ENCODE measurements at places on chromosomes 3 and 15.

DNA sequence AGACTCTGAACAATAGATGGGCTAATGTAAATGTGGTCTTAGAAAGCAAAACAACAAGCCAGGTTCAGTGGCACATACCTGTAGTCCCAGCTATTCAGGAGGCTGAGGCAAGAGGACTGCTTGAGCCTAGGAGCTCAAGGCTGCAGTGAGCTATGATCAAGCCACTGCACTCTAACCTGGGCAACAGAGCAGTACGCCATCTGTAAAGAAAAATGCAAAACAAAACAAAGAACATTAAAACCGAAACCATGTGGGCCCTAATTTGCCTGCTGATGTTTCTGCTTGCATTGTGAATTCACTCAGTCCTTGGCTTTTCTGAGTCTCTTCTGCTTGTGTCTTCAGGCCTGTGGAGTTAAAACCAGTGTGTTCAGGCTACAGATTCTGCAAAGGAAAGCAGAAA is 56.7 kb downstream of the CCNL1 start:
- no peak for DNase-seq

- DNase-seq = no peak
These were observed 88.8 kb upstream of the SLC24A5 start for GRCh38 chr15:48031973-48032372.

DNA sequence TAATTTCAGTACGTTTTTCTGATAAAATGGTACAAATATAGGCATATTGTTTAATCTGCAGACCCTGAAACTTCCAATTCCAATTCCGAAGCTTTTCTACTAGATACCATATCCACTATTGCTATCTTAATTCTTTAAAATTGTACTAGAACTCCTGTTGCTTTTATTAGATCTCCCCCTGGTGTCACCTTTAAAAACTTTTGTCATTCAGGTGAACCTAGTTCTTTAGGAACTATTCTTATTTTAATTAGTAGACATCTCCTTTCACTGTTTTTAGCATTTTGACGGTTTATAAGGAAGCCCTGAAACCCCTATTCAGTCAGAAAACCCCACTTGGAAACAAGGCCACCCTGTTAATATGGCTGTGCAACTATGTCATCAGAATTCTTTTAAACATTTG is 22.3 kb downstream of the C2CD4B start:
- no peak for DNase-seq

GRCh38 chr3:133691273-133692107 is 29.7 kb upstream of the TOPBP1 start:
- no peak for DNase-seq

- DNase-seq = no peak
These were observed 63.8 kb upstream of the SNRPA1 start for GRCh38 chr15:101358895-101359294.

DNA sequence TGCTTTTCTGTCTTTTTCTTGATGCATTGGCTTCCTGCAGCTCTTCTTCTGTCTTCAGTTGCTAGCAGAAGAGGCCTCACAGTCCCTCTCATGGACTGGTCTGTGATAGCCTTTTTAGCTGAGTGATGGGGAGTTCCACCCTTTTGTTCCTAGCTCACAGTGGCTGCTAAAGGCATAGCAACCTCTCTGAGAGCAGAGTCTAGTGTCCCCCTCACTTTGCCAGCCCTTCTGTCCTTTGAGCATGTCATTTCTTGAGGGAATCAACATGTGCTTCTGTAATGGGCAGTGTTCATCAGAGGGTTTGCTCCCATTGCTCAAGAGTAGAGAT is 44.4 kb downstream of the GAP43 start:
- no peak for DNase-seq

DNA sequence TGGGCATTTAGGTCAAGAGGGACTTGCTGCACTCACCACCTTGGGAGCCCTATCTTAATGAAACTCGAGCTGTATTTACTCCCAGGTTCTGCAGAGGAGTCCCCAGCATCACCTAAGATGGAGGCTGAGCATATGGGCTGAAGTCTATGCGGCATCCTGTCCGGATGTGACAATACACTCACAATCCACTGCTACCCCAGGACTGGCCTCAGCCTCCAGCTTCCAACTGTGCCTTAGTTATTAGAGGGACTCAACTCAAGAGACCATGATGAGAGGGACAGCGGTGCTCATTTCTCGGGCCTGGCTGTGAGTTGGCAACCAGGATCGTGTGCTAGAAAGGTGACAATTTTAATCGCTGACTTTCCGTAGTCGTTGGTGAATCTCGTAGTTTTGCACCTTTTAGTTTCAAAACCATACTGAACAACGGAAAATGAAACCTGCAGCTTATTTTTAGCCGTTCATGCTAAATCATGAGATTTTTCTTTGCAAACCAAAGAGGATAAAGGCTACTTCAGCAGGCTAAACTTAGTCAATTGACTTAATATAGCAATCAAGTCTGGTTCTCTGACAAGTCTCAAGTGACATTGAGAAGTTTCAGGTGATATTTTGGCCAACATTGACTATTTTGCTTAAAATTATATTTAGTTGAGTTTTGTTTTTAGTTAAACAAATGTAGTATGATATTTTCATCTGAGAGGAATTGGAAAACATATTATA is 11.1 kb downstream of the ZBTB38 start:
- DNase-seq = no peak

GRCh38 chr3:193051314-193051713 is 133.7 kb upstream of the MB21D2 start:
- no peak for DNase-seq

DNA sequence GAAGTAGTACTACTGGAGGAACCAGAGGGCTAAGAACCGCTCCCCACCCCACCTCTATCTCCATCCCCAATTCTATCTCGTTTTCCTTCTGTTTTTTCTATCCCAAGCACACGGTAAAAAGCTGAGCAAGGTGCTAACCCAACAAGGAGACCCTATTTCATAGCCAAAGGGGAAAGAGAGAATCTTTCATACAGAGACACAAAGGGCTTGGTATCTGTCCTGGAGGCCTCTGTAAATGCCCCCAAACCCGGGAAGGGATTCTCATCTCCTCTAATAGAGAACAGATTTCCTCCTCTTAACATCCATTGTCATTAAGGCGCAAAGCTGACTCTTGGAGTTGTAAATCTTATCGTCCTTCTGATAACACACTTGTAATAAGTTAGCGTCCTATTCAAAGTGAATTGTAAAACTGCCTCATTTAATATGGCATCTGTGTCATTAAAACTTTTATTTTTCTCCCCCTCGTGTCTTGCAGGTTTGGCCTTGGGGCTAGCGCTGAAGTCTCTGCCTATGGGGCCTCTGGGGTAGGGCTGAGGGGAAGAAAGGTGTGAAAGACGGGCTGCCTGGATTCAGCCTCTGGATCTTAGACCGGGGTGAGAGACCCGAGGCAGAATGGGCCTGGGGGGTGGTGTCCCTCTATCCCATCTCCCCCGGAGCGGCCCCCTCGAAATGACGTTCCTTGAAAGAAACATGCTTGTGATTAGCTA is 12.1 kb downstream of the NR2F2 start:
- no peak for DNase-seq

- DNase-seq = no peak
These were observed 1.8 kb downstream of the CAMKV start for GRCh38 chr3:49867871-49868321.

- no peak for DNase-seq
These were observed 130.4 kb downstream of the FRMD5 start for GRCh38 chr15:44064706-44065105.

DNA sequence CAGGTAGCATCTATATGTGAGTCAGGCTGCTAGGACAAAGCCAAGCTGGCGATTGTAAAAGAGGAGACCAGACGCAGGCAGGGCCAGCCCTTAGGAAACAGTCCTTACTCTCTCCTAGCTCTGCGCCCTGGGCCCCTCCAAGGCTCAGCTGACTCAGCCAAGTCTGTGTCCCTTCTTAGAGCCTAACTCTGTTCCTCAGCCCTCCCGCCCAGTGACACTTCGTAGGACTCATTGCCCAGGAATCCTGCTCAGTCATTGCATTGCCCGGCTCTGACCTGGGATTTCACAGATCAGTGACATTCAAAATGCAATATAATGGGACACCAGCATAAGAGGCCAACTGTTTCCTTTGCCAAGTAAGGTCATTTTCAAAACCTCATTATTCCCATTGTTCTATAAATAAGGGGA is 244.2 kb downstream of the TLE3 start:
- DNase-seq = no peak

DNA sequence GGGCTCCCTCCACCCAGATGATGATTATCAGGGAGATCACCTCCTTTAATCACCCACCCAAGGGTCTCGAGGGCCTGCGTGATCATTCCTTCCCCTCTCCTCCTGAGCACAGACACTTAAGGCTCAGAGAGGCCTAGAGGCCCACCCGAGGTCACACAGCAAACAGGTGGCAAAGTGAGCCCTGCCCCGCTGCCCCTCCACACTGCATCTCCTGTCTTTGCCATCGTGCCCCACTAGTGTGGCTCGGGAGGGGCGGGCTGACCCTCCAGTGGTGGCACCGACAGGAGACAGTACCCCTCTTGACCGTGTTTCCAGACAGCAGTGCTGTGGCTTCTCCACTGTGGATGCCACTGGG is 4.9 kb upstream of the PLXND1 start:
- no peak for DNase-seq

- DNase-seq = no peak
These were observed 26.2 kb upstream of the LRRC3B start for GRCh38 chr3:26596335-26596734.

DNA sequence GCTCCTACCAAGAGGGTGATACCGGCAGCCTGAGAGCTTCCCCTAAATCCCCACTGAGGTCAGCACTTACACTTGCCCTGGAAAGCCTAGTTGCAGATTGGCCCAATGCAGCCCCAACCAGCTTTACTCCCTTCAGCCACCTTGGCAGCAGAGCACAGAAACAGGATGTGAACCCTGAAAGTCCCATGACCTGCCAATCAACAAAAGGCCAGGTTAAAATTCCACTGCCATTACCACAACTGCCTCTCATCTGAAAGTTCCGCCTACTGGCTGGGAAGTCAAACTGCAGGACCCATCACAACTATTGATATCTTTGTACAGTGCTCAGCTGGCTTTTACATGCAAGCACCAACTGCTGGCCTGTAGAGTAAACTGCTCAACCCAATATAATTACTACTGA is 156.2 kb downstream of the ZMAT3 start:
- DNase-seq = no peak

- DNase-seq = peak; percentile 21
These were observed 1.1 kb downstream of the SSR3 start for GRCh38 chr3:156553705-156554356.

GRCh38 chr3:120839120-120839519 is 68.9 kb upstream of the STXBP5L start:
- DNase-seq = no peak

DNA sequence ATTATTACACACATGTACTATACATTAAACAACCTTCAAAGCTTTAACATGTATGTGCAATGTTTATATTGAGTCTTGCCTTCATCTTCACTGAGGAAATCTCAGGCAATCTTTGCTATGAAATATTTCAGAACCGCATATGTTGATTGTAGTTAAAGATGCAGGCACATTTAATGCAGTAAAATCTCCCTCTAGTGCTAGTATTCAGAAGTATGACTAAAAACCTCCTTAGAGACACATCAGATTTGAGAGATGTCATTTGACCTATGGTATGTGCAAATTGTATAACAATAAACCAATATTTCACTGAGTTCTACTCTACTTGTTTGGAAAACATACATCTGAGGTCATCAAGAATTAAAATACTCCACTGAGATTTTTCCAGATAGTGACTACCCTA is 123.8 kb upstream of the C15orf61 start:
- DNase-seq = no peak

GRCh38 chr3:11034309-11034985 is 41.9 kb downstream of the SLC6A1 start:
- no peak for DNase-seq

- DNase-seq = no peak
These were observed 110.6 kb upstream of the TSPAN3 start for GRCh38 chr15:77181305-77182074.

GRCh38 chr3:67362686-67363085 is 291.7 kb downstream of the SUCLG2 start:
- no peak for DNase-seq

DNA sequence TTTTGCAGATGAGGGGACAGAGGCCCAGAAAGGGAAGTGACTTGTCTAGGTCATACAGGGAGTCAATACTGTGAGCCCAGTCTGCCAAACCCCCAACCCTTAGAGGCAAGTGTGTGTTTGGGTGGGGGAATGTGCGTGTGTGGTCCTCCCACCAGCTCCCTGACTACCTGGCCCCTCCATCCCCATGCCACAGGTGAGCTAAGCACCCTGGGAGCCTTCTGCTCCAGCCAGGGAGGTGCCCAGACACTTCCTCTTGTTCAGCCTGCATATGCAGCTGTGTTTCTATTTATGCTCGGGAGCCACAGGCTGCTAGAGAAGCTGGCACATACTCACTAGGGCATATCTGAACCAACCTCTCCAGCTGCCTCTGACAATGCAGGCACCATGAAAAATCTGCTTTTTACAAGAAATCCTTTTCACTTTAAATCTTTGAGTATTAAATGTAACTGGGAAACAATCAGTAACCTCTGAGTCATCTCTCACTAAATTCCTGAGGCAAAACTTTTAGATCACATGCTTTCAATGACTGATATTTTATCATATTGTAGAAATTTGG is 20.7 kb downstream of the TBC1D2B start:
- DNase-seq = no peak

- peak; percentile 73 for DNase-seq
These were observed 101.8 kb downstream of the RPLP1 start for GRCh38 chr15:69554279-69554961.

DNA sequence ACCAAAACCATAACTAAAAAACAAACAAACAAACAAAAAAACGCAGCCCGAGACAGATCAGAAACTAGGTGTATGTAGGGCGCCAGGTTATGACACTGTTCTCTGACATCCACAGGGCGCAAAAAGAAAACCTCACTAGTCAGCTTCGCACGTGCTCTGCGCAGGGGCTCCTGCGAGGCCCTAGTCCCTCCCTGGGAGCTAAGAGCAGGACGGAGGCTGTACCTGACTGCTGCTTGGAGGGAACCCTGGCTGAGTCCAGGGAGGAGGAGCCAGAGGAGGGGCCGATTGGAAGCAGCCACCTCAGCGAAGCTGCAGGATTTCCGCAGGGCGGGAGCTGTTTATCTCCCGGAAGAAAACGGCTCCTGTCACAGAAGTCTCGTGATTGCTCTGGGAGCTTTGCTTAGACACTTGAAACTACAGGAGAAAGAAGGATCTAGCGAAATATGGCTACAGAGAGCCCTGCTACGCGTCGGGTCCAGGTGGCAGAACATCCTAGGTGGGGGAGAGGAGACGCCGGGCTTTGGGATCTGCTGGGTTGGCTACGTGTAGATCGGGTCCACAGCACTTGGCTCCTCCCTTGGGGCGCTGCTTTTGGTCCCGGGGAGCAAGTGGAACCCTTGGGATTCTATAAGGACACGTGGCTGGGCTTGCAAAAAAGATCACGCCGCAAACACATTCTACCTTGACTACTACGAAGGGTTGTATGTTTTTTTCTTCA is at the start of gene GALK2:
Gene GALK2 (plus strand): TSS at position 368 of the 718 bp plus-strand sequence. CDS start 76 bp downstream, at position 444.
- peak; percentile 93 for DNase-seq

GRCh38 chr3:125582707-125583106 is 12.6 kb downstream of the OSBPL11 start:
- peak; percentile 48 for DNase-seq

- DNase-seq = no peak
These were observed 1389.8 kb upstream of the ALCAM start for GRCh38 chr3:103976931-103977339.
